ENCODE measurements at places on chromosomes 4 and X.

DNA sequence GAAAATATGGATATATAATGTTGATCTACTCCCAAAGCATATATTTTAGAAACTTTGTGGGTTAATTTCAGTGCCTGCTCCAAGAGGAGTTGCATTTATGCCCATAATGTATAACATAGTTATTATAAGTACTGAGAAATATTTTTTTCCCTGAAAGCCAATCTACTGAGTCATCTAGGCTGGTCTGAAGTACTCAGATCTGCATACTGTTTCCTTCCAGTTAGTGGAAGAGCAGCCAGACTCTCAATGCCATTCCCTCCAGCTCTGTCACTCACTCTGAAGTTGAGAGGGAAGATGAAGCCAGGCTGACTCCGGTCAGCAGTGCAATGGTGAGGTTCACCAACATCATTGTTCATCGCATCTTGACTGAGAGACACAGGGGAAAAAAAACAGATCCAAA is 505.1 kb downstream of the PPARGC1A start:
- no peak for DNase-seq

DNA sequence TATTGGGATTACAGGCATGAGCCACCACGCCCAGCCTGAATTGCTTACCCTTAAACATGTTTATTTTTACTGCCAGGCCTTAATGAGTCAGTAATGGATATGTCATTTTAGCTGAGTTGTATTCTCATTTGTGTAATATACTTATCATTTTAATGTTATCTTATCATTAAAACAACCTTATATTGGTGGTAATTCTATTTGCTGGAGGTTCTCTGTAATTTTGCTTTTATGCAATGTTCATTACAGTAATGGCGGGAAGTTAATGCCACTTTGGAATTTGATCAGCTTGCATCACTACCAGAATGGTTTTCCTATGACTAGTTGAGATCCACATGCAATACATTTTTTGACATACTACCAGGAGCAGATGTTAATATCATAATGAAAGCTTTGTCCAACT is 6.3 kb upstream of the PGAM4 start:
- no peak for DNase-seq

GRCh38 chrX:109374262-109374960 is 107.5 kb downstream of the GUCY2F start:
- DNase-seq, result no peak

GRCh38 chr4:78024576-78025091 is 32.5 kb upstream of the FRAS1 start:
- no peak for DNase-seq

- DNase-seq, result no peak
Observed at GRCh38 chrX:133983974-133984845, 1.2 kb downstream of the GPC3 start.

DNA sequence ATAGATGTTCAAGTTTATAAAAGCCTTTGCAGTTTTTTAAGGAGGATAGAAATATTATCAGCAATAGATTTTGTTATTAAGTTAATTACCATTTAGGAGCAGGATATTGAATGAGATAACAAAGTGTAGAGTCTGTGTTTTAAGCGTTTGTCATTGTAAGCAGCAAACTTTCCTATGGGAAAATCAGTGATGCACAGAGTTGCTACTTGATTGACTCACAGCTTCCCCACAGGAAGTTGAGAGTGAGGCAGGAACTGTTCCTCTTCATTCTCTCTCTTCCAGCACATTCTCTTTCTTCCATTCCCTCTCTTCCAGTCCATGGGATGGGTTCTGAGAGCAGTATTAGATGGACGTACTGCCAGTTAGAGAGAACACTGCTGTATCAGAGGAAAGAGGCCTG is 867.7 kb upstream of the AGA start:
- no peak for DNase-seq

- DNase-seq, result no peak
Observed at GRCh38 chr4:183504930-183505610, at the start of gene ING2. Gene ING2, plus strand, starts transcription at chr4:183505058. Its CDS starts 138 bp downstream, at chr4:183505196.

DNA sequence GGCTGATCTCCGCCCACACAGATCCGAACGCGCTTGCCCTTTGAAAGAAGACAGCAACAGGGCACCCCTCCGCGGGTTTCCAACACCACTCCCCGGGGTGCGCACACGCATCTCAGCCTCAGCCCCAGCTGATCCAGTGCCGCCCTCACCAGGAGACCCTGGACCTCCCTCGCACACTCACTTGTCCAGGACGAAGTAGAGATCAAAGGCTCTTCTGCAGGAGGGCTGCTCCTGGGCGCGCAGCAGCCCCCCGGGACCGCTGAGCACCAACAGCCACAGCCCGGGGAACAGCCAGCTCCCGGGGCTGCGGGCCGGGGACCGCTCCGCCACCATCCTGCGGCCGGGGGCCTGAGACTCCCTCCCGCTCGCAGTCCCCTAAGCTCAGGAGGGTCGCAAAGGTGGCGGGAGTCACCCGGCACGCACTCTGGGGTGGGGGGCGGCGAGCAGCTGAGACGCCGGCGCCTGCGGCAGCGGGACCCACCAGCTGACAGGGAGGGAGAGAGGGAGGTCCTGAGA is 743 bp downstream of the ANTXR2 start:
- peak; percentile 37 for DNase-seq

DNA sequence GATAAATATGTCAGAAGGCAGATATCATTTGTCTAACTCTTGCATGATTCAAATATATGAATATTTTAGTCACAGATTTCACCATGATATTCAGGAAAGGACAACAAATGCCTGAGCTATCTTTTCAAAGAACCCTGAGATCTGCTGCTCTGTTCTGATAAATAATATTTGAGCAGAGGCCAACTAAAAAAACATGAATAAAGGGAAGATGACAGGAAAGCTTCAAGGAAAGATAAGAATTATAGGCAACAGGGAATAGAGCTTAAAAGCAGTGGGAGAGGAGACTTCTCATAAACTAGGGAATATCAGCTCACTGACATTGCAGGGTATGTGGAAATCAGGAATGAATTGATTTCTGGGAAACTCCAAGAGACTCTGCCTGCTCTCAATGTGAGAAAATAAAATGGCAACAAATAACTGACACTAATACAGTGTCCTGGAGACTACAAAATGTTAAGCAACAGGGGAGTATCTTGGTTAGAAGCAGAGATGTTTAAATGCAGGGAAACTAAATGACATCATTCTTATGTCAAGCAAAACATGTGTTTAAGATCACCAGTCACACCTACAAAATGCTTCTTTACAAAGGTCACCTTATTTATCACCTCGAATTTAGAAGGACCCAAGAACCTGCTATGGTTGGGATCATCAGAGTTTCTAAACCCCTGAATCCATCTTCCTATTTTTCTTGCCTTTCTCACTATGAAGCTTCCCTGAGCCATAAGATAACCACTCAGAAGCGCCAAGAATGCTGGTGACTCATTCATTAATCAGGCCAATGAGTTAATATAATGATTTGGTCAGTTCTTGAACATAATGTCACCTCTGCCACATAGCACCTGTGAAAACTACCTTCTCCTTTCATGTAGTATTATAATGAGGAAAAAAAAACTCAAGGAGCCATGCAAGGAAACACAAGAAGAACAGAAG is 78.1 kb downstream of the NDST3 start:
- no peak for DNase-seq

- no peak for DNase-seq
Observed at GRCh38 chrX:1455948-1456280, 3.2 kb upstream of the ASMTL start.

GRCh38 chrX:49103637-49104036 is 19.9 kb downstream of the GPKOW start:
- DNase-seq, result no peak

GRCh38 chr4:34105311-34105710 is 2139.0 kb downstream of the ARAP2 start:
- DNase-seq, result no peak

DNA sequence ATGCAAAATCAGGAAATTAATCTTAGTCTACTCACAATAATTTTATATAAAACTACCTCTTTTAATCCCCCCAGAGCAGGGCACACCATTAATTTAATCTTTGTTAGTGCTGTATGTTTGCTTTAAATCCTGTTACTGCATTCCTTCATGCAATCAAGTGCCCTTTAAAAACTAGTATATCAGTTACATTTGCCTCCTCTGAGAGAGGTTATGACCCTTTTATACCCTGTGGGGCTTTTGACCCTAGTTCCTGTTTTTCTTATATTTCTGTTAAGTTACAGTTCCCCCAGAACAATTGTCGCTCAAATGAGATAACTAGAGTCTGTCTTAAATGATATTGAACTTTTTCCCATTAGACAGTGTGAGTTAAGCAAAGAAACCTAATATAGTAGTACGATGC is 46.2 kb downstream of the GPC4 start:
- DNase-seq, result no peak

DNA sequence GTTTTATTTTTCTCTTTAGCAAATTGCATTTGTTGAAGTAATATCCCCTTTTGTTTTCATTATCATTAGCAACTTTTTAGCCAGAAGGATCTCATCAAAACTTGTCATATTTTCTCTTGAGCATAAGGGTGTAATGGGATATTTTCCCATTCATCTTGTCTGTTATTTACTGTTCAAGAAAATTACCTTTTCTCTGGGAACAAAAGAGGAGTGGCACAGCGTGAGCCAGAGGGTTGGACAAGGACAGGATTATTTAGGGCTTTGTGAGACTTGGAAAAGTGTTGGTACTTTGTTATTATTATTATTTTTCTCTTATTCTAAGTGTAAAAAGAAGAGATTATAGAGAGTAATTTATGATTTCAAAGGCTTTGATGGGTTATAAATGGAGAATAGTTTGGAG is 135.9 kb downstream of the PRKX start:
- DNase-seq, result no peak

DNA sequence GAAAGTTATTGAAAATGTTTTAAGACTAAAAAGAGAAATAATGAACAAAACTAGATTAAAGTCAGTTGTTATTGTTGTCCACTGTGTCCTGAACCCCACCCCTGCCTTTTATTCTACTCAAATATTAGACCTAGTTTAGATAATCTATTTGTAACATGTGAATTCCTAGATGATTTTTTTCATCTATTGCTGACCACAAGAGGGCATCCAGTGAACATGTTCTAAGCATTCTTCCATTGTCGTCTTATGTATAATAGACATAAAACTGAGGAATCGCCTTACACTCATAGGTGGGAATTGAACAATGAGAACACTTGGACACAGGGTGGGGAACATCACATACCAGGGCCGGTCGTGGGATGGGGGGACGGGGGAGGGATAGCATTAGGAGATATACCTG is 36.4 kb upstream of the HPRT1 start:
- no peak for DNase-seq

GRCh38 chr4:167032871-167033270 is 201.4 kb downstream of the SPOCK3 start:
- no peak for DNase-seq

- no peak for DNase-seq
Observed at GRCh38 chrX:136825771-136826170, 45.0 kb upstream of the ARHGEF6 start.

DNA sequence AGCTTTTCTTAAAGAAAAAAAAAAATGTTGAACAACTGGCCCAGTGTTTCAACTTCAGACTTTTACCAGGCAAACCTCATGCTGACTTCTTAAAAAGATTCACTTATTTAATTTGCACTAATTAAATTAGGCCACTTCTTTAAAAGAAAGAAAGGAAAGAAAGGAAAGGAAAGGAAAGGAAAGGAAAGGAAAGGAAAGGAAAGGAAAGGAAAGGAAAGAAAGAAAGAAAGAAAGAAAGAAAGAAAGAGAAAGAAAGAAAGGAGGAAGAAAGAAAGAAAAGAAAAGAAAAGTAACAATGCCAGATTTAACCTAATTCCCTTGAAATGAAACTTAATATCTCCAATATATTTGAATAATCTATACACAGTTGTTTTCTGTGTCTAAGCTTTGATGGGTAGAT is 71.4 kb upstream of the PRPS2 start:
- DNase-seq, result no peak

- DNase-seq, result no peak
Observed at GRCh38 chrX:17053502-17053901, 107.0 kb downstream of the REPS2 start.

DNA sequence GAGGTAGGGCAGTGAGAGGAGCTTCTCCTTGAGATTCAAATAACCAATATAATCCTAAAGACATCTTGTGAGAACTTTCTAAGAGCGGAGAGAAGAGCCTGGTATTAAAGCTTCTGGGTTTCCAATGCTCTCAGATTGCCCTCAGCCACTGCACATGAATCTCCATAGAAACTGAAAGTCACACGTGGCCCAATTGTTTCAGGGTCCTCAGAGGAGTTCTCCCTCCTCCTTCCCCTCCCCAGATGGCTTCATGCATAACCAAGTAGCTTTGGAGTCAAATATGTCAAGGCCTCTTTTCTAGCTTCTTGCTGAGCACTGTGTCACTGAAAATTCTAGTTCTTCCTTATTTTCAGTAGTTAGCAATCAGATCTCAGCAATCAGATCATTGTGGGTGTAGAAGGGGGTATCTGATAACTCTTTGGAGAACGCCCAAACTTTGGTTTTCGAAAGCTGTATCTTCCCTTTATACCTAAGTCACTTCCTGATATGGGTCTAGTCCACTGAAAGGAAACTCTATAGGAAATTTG is 2.2 kb downstream of the BTK start:
- no peak for DNase-seq

GRCh38 chr4:147975933-147976928 is 244.3 kb downstream of the ARHGAP10 start:
- no peak for DNase-seq

GRCh38 chr4:34181891-34182290 is 2062.4 kb downstream of the ARAP2 start:
- DNase-seq, result no peak
